ENCODE measurements at places on chromosomes 12 and 14.

DNA sequence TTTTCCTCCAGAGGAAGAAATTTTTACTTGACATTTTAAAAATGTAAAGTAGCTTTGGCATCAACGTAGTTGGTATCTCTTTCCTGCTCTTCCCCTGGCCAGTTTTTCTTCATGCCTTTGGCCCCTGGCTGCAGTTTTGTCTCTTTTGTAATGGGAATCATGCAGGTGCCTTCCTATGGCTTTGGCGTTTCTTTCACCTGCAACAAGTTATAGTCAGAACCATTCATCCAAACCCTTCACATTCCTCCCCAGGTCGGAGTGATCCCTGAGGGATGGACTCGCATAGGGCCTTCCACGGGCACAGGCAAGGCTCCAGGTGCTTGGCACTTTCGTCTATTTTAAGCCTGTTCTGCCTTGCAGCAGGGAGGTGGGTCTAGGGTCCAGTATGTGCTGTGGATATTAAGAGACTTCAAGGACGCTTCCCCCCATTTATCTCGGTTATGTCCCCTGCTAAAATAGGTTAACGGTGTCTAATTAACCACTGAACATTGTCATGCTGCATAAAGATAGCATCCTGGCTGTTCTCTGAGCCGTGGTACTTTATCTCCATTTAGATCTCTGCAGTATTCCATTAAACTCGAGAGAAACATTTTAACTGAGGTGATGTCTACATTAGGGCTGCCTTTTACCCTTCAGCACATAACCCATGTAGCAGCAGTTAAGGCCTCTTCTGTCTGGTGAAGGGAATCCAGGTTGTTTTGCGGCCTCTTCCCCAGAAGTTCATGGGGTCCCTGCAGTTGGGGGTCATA is 66.3 kb downstream of the IFT43 start:
- DNase-seq: no peak

DNA sequence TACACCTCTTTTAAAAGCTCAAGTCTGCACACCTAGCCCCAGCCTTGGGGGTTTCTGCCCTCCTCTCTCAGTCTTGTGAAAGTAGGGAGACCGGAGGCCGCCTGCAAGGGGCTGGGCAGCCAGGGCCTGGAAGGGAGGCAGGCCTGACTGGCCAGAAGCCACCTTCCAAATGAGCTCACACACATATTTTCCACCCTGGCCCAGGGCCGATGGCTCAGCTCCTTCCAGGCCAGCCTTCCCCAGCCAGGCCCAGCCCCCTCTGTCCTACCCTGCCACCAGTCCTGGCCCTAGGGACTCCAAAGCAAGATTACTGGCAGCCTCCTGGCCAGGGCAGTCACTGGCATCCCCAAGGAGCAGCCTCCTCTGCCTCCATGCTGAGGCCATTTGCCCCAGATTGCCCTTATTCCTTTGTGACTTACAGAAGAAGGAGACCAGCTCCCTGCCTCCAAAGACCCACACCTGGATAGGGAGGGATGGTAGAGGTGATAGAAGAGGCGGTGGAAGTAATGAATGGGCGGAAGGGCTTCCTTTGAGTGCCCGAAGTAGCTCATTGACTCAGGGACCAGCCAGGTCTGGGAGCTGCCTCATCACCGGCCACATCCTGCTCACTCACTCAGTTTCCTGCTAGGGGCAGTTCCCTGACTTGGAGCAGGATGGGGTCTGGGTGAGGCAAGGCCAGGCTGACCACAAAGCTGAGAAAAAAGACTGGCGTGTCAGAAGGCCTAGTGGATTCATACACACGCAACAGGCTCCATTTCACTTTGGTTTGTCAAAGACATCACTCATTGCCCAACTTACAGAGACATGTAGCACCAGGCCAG is 14.8 kb downstream of the MMP14 start:
- no peak for DNase-seq

DNA sequence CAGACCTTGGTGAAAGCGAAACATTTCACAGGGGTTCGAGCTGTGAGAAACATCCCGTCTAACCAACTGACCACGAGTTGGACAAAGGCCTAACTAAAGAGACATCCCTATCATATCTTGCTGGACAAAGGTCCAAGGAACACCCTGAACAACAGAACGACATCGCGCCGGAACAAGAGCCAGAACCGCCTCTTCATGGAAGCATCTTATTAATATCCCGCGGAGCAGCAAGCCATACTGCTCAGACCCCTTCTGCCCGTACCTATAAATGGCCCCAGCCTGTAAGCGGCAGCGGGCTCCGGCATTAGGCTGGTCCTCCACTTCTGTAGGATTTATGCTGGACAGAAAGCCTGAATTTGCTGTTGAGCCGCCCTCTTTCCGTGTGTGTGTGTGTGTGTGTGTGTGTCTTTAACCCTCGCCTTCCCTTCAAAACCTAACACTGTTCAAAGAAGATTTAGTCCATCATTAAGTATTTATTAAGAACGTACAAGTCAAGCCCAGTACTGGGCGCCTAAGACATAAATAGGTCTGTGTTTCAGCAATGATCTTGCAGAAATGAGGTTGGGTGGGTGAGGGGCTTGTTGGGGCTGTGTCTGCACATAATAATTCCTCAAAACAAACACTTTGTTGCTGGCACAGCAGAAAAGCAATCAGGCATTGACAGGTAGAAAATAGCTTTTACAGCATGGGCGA is 1.9 kb downstream of the SLC6A15 start:
- DNase-seq: no peak

GRCh38 chr14:49767270-49767570 is 733 bp upstream of the KLHDC2 start:
- no peak for DNase-seq

DNA sequence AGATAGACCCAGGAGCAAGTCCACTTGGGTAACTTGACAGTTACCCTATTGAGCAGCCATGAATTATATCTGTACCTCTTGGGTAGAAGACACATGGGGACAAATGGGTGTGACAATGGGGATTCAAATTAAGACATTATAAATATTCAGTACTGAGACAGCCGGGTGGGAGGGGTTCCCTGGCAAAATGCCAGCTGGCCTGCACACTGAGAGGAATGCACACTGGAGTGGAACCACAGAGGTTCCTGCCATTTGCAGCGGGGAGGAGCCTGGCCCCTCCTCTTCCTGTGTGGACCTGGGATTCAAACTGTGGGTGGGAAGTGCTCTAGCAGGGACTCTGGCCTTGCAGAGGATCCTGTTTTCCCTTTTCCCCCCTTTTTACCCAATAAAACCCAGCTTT is 118.7 kb upstream of the CDKN3 start:
- no peak for DNase-seq

DNA sequence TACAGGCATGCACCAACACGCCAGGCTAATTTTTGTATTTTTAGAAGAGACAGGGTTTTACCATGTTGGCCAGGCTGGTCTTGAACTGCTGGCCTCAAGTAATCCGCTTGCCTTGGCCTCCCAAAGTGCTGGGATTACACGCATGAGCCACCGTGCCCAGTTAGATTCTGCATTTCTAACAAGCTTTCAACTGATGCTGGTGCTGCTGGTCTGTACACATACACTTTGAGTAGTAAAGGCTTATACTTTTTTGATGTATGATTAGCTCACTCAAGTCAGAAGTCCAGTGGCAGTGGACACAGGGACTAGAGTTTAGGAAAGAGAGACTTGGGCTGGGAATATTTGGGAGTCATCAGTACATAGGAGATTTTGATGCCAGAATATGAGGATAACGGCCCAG is 2.2 kb upstream of the TBC1D15 start:
- DNase-seq: no peak

DNA sequence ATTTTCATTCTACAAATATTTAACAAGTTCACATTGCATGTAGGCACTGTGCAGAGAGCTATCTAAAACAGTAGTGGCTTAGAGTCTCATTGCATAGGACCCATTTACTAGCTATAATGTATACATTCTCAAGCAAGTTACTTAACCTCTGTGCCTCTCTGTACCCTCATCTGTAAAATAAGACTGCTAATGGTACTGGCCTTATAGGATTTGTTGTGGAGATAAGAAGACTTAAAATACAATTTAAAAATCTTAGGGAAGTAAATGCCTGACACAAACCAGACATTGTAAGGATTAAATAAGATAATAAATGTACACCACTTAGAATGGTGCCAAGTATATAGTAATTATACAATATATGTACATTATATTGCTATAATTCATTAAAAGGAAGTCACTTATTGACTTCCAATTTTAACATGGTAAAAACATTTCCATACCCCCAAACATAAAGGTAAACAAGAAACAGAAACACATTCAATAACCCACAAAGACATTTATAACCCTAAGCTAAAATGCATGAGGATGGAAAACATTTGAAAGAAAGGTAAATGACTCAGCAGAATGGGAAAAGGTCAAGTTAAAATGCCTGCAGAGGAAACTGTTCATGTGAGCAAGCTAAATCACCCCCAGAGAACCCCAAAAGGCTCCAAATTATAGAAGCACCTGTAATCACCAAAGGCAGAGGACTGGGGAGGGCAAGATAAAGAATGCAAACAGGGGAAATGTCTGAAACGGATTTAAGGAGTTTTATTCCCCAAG is 30.8 kb downstream of the RPS6KA5 start:
- DNase-seq: no peak

GRCh38 chr12:14369311-14369710 is 3.8 kb downstream of the ATF7IP start:
- DNase-seq: no peak

GRCh38 chr12:4274396-4275015 is 944 bp downstream of the CCND2 start:
- peak; percentile 24 for DNase-seq

DNA sequence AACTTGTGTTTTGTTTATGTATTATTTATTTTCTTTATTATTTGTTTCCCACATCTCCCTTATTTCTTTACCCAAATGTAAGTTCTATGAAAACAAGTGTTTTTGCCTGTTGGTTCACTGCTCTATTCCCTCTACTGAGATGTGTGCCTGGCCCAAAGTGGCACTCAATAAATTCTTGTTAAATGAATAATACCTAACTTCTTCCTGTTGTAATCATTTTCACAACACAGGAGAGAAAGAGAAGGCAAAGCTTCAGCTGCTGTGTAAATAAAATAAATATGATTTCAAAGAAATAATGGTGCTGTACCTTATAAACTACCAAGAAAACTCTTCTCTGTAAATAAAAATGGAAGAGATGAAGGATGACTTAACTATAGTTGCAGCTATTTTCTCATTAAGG is 116.2 kb downstream of the TRHDE start:
- no peak for DNase-seq

DNA sequence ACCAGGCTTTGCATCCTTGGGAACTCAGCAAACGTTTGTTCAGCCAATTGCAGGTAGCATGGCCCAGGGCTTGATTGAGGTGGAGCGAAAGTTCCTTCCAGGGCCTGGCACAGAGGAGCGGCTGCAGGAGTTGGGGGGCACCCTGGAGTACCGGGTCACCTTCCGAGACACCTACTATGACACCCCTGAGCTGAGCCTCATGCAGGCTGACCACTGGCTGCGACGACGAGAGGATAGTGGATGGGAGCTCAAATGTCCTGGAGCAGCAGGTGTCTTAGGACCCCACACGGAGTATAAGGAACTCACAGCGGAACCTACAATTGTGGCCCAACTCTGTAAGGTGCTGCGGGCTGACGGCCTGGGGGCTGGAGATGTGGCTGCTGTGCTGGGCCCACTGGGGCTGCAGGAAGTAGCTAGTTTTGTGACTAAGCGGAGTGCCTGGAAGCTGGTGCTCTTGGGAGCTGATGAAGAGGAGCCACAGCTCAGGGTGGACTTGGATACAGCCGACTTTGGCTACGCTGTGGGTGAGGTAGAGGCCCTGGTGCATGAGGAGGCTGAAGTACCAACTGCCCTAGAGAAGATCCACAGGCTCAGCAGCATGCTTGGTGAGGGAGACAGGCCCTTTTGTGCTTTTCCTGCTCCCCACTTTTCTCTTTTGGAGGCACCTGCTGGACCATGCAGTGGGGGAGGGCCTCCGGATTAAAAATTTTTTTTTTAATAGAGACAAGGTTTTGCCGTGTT is 799 bp downstream of the THTPA start:
- DNase-seq: peak; percentile 19

GRCh38 chr12:95371571-95371970 is 102.4 kb upstream of the METAP2 start:
- no peak for DNase-seq
